ENCODE measurements at places on chromosomes 2 and 18. TPM values are rescaled to one million over a fixed set of nuclear protein-coding genes. Genes with fewer than 3 reads are reported as not detected.

Gene HNRNPLL
- 17.8 TPM for total RNA-seq

DNA sequence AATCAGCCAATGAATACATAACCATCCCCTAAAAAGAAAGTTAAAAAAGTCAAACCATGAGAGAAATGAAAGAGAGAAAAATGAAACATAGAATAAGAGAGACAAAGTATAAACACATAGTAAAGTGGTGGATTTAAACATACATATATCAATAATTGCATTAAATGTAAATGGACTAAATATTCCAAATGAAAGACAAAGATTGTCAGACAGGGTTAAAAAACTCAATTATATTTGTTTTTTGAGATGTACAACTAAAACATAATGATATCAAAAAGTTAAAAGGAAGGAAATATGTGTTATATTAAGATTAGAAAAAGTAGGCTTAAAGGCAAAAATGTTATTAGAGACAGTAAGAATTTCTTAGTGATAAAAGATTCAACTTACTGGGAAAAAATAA lies 83.8 kb upstream of the CELF4 start:
- DNase-seq, result no peak

- no peak for DNase-seq
These were observed 21.2 kb upstream of the LAPTM4A start for GRCh38 chr2:20072436-20073158.

GRCh38 chr2:126797622-126798275 lies 100.9 kb upstream of the TEX51 start:
- DNase-seq, result peak; percentile 47

Gene AQP12B
- total RNA-seq, result not detected

DNA sequence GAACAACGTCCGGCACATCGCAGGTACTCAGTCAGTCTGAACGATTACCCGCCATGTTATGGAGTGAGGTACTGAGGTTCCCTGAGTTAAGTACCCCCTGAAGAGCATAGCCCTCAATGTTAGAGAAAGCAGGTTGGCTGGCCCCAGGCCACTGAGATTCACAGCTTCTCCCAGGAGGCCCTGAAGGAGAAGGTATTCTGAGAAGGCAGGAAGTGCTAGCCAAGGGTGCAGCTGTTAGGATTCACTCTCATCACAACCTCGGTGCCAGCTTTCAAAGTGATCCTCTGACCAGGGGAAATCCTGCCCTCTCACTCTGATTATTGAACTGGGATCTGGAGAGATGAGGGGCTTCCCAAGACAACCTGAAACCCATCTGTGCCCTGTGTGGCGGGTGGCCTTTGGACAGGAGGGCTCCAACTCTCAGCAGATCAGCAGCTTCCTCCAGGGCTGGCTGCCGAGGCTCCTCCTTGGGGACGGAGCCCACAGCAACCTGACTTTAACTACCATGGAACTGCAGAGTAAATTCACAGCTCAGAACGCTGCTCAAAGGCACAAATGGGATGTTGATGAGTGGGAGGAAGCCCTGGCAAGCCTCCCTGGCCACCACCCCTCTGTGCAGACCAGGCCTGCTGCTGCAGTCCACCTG lies 7.8 kb downstream of the EHD3 start:
- DNase-seq, result no peak

Gene STAT4
- 15.2 TPM for total RNA-seq

Gene ACMSD
- total RNA-seq, result not detected

Gene ANKZF1
- total RNA-seq, result 14.9 TPM

GRCh38 chr2:102080451-102081242 lies 61.9 kb upstream of the IL1R1 start:
- no peak for DNase-seq

Gene TNS1
- 393 TPM for total RNA-seq

GRCh38 chr18:79507546-79508480 lies 112.1 kb downstream of the NFATC1 start:
- DNase-seq, result peak; percentile 86

Gene CBLN2
- 1.3 TPM for total RNA-seq

DNA sequence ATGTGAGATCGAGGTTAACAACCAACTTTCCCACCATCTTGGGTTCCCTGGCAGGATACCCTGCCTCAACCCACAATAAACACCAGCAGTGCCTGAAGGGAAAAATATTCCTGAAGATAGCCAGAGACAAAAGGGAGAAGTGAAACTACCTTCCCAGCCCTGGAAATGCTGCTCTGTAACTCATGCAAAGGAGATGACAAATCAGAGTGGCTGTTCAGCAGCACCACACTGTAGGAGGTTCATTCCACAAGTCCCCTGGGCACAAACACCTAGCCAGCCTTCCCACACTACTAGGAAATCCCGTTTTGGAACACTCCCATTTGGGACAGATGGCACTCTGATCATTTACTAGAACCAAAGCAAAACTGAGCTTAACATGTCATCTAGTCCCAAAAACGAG lies 190.7 kb upstream of the RBBP8 start:
- no peak for DNase-seq

DNA sequence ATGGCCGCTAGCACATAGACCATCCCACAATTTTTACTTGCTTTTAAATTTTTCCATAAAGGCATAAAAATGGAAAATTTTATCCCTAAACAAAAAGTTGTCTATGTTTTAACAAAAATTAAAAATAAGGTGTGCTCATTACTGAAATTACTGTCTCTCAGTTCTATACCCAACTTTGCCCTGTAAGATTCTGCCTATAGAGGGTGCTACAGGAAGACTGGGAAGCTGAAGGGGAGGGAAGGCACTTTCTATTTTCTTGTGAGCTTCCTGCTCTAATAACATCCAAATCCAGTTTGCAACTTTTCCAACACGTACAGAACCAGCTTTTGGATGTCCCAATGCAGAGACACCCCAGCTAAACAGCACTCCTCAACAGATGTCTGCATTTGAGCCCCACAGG lies 666.9 kb downstream of the PLCL1 start:
- DNase-seq, result no peak

Gene CXCR2
- total RNA-seq, result 0.59 TPM

Data from right atrium auricular region (tissue), 2 donors.